ENCODE measurements at places on chromosomes 11 and 22.

- DNase-seq: no peak
Observed at GRCh38 chr11:107623183-107623582, 32.2 kb downstream of the ELMOD1 start.

- DNase-seq: no peak
Observed at GRCh38 chr22:27780161-27780575, 21.4 kb downstream of the MN1 start.

GRCh38 chr11:38814670-38815069, 2216.6 kb upstream of the RAG2 start:
- DNase-seq: no peak

DNA sequence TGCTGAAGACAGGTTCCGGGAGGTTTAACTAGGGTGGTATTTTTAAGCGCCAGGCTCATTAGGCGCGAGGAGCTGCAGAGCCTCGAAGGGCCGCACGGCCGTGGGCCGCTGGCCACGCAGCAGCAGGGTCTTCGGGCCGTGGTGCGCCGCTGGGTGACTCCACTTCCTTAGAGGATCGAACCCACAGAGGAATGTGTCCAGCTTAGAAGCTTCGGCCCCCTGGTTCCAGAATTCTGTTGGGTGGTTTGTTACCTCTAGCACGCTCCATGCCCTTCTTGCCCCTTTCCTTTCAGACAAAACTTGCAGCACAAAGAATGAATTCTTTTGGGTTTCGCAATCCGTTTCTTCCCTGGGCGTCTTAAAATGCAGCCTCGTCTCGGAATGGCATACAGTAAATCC, 773 bp upstream of the PATL1 start:
- no peak for DNase-seq

DNA sequence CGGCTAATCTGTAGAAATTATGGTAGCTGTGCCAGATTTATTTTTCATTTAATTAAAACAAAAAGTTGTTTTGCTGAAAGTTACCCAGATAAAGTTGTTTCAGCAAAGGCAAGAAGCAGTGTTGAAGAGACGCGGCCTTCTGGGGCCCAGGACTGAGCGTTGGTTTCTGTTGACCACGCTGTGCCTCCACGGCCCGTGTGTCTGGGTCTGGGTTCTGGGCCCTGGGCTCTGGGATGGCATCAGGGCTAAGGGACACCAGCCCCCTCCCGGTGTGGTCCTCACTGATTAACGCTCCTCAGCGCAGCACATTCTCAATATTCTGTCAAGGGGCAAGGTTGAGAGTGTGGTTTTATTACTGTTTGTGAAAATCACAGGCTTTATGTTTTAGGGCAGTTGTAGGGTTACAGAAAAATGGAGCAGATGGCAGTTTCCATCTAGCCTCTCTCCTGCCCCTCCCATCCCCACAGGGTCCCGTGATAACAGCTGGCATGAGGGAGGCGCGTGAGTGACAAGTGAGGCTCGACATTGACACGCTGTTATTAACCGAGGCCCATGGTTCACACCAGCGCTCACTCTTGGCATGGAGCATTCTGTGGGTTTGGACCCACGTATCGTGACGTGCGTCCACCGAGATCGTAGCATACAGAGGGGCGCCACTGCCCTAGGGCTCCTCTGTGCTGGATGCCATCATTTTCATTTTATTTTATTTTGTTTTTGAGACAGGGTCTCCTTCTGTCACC, 1231.4 kb downstream of the BRD1 start:
- DNase-seq: no peak

DNA sequence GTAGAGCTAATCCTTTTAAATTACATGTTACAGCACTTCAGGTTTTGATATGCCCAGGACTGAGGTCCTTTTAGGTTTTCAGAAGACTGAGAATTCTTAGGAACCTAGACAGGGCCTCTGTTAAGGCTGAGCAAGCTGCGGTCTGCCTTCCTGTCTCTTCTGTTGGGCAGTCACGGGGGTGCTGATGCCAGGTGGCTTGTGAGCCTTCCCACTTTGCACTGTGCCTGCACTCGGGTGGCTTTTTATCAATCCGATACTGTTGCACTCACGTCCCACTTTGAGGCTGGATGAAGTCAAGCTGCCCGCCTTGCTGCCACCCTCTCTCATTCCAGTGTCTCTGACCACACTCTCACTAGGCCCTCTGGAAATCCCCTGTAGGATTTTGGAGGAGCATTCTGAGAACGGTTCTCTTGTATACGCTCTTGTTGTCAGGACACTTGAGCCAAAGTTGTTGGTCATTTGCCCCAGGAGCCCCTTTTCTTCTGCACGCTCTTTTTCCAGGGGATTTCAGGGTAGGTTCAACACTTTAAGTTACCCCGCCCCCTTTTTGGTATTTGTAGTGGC, 141.8 kb downstream of the TEAD1 start:
- no peak for DNase-seq

DNA sequence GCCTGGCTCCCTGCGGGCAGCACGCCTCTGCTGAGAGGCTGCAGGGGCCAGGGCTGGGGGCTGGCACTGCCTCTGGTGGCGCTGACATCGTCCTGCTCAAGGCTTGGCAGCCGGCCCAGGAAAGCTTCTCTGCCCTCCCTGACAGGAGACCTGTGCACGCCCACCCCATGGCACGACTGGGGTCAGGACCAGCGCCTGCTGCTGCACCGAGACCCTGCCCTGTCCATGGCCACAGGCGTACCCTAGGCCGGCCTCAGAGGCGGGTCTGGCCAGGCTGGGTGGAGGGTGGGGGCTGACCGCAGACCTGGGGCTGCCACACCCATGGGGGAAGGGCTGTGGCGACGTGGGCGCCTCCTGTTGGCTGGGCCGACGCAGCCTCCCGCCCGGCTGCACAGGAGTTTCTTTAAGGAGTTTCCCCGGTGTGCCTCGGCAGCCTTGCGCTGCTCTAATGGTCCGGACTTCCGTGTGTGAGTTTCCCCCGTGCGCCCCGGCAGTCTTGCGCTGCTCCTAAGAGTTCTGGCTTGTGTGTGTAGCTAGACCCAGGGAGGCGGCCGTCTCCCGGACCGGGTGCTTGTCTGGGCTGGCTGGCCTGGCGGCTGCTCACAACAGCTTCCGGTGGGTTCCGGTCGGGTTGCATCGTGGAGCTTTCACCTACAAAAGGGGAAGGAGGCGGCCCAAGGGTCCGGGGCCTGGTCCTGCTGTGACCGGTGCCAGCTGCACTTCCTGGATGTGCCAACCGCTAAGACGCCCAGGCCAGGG, 4.6 kb downstream of the TRABD start:
- DNase-seq: peak; percentile 85

- DNase-seq: no peak
Observed at GRCh38 chr11:123973816-123974215, 3.8 kb downstream of the OR10S1 start.

DNA sequence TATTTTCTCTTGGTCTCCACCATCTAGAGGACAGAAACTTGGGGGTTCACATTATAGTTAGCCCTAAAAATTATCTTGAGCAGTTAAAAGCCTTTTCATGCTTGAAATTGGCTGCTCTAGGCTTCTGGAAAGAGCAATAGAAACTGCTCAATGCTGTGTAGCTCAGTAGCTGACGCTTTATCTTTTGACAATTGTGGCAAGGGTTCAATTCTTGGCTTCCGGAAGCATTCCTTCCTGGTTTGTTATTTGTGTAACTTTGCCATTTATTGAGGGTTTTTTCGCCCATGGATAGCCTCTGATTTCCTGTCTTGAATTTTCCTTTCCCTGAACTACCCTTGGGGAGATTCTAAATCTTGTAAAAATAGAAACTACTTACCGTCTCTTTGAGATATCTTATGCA, 10.3 kb upstream of the OR56A1 start:
- DNase-seq: no peak

GRCh38 chr11:96016978-96017502, 93.1 kb upstream of the MTMR2 start:
- no peak for DNase-seq

- no peak for DNase-seq
Observed at GRCh38 chr11:35021589-35021988, 105.2 kb downstream of the PDHX start.

DNA sequence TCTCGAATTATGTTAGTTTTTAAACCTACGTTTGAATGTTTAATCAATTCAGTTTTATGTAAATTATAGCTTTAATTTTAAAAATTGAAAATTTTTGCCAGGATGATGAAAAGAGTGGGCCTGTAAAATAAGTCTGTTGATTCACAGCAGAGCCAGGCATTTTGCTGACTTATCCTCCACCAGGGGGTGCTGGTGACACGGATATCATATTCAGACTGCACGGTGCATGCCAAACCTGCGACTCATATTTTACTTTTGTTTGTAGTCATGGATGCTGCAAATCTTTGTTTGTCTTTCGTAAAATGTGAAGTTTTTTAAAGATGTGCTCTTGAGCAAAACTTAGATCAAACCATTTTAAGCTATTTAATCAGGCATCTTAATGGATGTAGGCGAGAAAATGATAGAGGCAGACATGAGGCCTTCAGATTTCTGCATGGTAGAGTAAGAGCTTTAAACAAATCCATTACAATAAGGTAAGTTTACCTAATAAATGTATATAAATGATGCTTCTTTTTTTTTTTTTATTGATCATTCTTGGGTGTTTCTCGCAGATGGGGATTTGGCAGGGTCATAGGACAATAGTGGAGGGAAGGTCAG, 3.6 kb upstream of the OR8B3 start:
- peak; percentile 28 for DNase-seq

GRCh38 chr11:17845431-17845881, 110.9 kb downstream of the KCNC1 start:
- DNase-seq: no peak

- DNase-seq: no peak
Observed at GRCh38 chr11:128409476-128409875, 177.9 kb downstream of the ETS1 start.

DNA sequence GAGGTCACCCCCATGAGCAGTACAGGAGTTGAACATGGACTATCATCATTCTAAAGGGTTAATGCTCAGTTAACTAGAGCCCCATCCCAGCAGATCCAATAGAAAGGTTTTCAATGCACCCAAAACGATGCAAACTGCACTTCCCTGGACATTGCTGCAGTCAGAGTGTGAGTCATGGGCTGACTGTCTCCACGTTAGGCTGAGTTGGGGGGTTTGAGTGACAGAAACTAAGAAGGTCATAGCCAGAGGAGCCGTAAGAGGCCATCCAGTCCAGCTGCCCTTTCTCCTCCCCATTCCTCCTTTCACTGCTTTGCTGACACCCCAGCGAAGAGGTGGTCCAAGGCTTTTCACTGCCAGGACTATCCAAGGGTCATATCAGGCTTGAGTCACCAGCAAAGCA, 10.5 kb upstream of the OR2AT4 start:
- DNase-seq: no peak

- DNase-seq: no peak
Observed at GRCh38 chr22:35225010-35225409, 32.3 kb upstream of the HMGXB4 start.

DNA sequence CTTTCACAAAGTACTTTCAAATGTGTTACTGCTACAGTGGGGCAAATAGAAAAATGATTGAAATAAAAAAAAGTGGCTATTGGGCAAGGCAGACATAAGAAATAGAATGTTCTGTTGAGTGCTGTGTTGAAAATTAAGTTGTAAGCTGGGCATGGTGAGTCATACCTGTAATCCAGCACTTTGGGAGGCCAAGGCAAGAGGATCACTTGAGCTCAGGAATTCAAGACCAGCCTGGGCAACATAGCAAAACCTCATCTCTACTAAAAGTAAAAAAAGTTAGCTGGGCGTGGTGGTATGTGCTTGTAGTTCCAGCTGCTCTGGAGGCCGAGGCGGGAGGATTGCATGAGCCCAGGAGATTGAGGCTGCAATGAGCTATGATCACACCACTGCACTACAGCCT, 26.9 kb upstream of the LDHA start:
- no peak for DNase-seq

DNA sequence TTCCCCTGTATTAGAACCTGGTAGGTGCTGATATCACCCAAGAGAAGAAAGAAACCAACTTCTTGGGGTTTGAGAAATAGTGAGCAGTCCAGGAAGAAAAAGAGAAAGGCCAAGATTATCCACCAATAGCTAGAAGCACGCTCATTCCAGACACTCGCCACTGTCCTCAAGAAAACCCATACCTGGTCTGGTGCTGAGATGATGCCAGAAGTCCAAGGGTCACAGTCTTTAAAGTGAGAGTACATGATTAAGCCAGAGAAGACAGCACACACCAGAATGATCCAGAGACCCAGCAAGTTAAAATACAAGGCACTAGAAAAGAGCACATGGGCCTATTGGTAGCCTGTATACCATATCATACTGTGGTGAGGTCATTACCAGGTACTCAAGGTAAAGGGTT, 23.6 kb downstream of the SLC5A12 start:
- DNase-seq: no peak

DNA sequence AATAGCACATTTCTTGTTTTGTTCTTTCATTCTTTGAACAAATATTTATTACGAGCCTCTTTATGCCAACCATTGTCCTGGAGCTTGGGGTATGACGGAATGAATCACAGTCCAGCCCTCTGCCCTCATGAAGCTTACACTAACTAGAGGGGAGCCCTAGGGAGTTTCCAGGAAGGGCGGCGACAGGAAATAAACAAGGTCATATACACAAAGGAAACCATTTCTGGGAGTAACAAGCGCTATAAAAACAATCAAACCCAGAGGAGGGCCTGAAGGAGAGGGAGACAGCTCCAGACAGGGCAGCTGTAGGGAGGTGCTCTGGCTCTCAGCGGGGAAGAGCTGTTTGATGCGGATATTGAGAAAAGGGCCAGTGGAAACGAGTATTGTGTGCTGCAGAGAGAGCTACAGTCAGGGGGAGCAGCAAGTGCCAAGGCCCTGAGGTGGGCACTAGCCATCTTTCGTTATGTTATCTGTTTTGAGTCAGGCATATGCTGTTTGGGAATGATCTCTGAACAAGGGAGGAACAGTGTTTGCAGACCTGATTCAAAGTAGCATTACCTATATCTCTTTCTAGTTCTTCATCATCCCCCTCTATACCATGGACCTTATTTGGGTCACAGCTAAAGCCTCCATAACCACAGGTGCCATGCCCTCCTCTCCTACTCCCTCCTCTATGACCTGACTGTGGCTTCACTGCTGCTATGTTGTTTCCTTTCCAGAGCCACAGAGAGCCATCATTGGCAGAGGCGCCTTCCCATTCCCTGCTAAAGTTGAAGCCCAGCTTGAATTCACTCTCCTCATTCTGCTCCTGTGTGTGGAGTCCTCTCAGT, 15.3 kb upstream of the ZBTB16 start:
- DNase-seq: no peak

DNA sequence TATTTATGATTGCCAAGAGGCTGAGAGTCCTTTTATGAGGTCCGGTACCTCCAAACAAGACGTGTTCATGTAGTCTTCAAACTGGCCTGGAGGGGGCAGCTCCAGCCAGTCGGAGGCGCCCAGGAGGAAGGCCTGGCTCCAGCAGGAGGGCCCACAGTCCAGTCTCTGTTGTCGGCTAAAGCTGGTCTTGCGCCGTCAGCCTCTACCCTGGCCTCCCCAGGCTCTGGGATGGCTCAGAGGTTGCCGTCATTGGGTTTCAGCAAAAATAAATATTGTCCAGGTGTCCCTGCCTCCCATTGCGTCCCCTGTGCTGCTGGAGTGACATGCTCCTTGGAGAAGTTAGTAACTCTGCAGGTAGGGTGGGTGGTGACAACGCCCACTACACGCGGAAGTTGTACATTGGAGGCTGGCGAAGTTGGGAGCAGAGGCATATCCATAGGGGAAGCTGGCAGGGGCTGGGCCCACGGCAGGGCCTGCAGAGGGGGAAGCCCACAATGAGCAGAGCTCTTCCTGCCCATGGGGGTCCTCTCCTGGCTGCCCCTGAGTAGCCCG, 1.0 kb upstream of the SLC25A1 start:
- peak; percentile 54 for DNase-seq

GRCh38 chr11:109865548-109866186, 227.5 kb upstream of the ZC3H12C start:
- DNase-seq: no peak

Data from CD4-positive, alpha-beta T cell treated with Interleukin-6 for 4 hours (primary cell).